PC-9 (cell line): ENCODE measurements at places on chromosomes 5 and 9.

- no peak for DNase-seq
These were observed 631 bp upstream of the RCL1 start for GRCh38 chr9:4792054-4792571.

DNA sequence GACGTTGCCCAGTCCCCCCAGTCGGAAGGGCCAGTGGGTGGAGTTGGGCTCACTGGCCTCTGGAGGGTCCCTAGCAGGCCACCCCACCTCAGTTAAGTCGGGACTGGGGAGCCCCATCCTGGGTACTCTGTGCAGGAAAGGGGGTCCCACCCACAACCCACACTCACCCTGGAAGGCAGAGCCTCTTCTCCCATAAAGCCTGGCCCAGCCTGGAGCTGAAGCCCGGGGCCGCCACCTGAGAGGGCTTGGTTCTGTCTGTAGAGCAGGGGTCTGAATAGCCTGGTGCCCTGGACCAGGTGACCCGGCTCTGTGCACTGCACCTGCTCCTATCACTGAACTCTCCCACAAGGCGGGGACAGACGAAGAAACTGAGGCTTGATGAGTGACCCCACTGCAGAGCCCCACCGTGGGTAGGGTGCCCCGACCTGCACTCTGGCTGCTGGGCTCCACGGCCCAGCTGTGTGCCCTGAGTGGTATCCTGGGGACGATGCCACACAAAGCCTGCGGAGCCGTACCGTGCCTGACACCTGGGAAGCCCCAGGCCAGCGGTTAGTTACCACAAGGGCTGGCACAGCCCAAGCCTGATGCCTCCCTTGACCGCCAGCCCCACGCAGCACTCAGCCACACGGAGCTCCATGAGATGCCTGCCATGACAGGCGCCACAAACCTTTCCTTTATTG is 7.3 kb downstream of the PTGES2 start:
- DNase-seq, result no peak

- DNase-seq, result no peak
These were observed 69.7 kb downstream of the ABCA1 start for GRCh38 chr9:104858271-104858670.

DNA sequence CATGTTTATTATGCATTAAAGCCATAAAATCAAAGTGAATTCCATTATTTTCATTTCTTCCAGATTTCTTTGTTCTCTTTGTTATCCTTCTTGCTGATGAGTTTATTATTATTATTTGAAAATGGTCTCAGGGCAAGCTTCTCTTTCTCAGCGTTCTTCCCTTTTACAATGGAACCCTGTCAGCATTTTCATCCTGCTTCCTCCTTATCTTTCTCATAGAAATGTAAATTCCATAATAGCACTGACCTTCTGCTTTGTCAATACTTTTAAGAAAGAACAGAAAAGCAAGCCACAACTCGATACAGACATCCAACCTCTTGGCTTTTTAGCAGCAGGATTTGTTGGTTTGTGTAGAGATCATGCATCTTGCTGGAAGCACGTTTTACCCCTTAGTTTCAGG is 114.0 kb upstream of the BASP1 start:
- DNase-seq, result no peak
